ENCODE measurements at places on chromosomes 11 and 22.

- DNase-seq = no peak
Observed at GRCh38 chr11:69250186-69251056, 43.5 kb upstream of the MYEOV start.

- DNase-seq = no peak
Observed at GRCh38 chr22:18113680-18114394, 3.2 kb downstream of the TUBA8 start.

DNA sequence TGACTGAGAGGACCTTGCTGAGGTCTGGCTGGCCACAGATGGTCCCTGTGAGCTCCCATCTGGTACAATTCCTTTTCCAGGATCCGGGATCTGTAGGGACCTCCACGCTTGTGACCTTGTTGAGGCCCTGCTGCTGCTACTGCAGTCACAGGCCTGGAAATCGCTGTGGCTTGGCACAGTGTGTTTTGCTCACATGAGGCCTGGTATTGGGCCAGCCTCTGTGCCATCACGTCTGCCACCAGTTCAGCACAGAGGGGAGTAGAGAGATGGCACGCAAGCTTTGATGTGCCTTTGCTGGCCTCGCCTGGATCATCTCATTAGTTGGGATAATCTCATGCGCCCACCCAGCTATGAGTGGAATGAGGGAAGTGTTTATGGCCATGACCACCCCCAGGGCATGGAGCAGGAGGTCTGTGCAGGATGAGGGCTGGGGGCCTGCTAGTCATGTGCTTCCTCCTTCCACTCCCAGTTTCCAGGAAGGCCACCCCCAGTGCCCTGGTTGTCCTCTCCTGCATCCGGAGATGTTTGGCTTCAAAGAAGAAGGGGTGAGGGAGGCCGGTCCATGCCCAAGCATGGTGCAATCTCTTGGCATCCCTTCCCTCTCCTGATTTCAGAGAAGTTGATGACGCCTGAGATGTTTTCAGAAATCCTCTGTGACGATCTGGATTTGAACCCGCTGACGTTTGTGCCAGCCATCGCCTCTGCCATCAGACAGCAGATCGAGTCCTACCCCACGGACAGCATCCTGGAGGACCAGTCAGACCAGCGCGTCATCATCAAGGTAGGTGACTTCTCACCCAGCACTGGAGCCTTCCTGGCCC is 22.4 kb downstream of the DERL3 start:
- no peak for DNase-seq

GRCh38 chr11:122663764-122664163 is 8.2 kb downstream of the UBASH3B start:
- no peak for DNase-seq

GRCh38 chr11:102252339-102252891 is 64.9 kb upstream of the BIRC3 start:
- DNase-seq = no peak

GRCh38 chr11:116107229-116107628 is 603.0 kb upstream of the CADM1 start:
- no peak for DNase-seq

DNA sequence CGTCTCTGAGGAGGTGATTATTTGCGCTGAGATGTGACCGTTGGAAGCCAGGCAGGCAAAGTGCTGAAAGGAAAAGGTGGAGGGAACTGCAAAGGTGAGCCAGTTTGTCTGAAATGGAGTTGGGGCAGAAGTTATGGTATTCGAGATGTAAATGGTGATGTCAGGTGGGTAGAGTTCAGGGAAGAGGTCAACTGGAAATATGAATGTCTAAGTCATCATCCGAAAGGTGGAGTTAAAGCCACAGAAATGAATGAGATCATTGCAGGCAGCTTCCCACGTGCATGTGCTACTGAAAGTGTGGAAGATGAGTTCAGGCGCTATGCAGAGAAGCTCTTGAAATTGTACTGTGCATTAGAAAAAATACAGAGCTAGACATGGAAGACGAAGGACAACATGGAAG is 2.2 kb upstream of the BPIFC start:
- DNase-seq = no peak

DNA sequence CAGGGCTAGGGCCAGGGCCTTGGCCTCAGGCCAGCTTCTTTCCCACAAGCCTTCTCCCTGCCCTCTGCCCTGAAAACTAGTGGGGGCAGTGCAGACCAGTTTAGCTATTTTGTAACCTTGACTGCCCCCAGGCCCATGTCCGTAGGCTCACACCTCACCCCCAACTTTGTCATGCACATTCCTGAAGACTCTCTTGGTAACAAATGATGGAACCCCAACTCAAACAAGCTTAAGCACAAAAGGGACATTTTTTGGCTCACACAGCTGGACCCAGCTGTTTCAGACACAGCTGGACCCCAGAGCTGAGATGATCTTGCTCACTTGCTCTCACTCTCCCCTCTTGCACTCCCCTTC is 46.6 kb downstream of the KCNQ1OT1 start:
- no peak for DNase-seq

DNA sequence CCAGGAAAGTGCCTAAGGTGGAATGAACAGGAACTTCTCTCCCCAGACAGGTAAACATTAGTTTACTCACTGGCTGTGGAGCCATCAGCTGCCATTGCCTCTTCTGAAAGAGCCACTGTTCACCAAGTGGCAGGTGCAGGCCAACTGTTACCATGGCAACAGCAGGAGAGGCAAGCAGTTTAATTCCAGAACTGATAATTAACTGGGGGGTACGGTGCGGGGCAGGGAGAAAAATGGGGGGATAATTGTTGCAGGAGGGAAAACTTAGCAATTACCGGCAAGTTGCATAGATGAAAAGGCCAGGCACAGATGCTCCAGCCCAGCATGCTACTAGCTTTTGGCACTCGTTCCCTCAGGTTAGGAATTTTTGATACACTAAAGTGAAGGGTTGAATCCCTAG is 85.1 kb downstream of the TRIM44 start:
- DNase-seq = no peak

DNA sequence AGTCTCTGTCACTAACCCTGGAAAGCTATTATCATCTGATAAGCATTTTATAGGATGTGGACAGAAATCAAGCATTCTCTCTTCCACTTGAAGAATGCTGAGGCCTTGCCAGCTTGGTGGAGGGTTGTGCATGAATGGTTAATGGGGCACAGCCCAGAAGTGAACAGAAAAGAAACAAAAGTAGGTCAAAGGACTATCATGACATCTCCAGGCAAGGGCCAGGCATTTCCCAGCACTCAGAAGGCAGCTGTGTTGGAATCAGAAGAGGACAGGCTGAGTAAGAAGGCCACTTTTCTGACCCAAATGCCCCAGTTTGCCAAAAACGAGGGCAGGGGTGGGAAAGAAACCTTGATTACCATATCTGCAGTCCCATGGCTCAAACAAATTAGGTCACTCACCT is 12.4 kb downstream of the TENM4 start:
- DNase-seq = no peak

- DNase-seq = no peak
Observed at GRCh38 chr22:38957046-38957770, at the start of gene APOBEC3A. TSS of gene APOBEC3A (plus strand) at chr22:38957609. CDS start at chr22:38957692, 83 bp downstream.

- no peak for DNase-seq
Observed at GRCh38 chr11:46381819-46382645, 563 bp downstream of the MDK start.

- DNase-seq = no peak
Observed at GRCh38 chr11:108768370-108768769, 103.5 kb downstream of the DDX10 start.

DNA sequence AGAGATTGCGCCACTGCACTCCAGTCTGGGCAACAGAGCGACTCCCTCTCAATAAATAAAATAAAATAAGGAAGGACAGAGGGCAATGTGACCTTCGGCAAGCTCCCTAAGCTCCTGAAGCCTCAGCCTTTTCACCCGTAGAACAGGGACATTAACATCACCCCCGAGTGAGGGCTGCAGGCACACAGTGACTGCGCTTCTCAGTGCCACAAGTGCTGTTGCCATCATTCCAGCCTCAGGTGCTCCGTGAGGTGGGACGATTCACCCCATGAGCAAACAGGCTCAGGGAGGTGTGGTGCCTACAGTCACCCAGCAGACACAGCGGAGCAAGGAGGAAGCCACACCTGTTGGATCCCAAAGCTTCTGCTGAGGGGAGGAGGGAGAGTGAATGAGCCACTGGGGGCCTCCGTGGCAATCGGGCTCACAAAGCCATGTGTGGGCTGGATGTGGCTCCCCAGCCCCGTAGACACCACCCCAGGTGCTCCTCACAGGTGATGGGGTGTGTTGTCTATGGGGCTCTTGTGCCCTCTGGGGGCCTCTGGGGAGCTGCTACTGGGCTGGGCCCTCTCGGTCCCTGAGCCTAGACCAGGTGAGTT is 9.1 kb upstream of the TCF20 start:
- no peak for DNase-seq

DNA sequence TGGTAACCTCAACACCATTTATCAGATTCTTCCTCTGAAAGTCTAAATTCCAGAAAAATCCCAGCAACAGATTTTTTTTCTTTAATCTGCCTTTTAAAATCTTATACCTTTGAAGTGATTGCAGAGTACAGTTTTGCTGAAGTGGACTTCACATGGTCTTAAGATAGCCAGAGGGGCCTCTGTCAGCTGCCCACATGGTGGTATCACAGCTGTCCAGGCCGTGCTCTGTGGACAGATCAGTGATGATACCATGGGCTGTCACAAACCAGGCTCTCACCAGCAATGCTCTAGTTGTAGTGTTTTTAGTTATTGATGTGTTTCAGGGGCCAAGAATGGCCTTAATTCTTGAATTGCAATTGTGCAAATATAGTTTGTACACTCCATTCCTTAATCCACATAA is 44.0 kb downstream of the PARVA start:
- DNase-seq = no peak

- no peak for DNase-seq
Observed at GRCh38 chr11:31895926-31896325, 84.8 kb upstream of the PAX6 start.

DNA sequence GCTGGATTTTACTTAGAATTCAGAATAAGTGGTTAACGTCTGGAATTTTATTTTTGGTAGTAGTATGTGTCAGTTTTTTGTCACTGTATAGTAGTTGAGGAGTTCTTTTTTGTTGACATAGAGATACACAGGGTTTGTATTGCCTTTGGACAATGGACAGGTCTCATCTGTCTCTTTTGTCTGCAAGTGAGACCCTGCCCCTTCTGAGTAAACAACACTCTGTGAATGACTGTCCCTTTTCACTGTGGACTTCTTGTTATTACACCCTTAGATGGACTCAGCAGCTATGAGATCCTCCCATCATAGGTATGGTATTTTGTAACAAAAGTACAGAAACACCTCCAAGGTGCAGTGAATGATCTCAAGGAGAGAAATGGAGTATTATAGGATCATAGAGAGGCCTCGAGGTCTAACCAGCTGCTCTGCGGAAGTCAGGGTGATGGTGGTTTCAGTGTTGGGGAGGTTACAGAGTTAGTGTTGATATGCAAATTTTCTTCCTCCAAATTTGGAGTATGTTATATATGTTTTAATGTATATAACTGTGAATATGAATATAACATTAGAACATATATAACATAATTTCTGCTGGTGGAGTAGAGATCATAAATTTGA is 7.8 kb downstream of the PPP6R3 start:
- DNase-seq = no peak

DNA sequence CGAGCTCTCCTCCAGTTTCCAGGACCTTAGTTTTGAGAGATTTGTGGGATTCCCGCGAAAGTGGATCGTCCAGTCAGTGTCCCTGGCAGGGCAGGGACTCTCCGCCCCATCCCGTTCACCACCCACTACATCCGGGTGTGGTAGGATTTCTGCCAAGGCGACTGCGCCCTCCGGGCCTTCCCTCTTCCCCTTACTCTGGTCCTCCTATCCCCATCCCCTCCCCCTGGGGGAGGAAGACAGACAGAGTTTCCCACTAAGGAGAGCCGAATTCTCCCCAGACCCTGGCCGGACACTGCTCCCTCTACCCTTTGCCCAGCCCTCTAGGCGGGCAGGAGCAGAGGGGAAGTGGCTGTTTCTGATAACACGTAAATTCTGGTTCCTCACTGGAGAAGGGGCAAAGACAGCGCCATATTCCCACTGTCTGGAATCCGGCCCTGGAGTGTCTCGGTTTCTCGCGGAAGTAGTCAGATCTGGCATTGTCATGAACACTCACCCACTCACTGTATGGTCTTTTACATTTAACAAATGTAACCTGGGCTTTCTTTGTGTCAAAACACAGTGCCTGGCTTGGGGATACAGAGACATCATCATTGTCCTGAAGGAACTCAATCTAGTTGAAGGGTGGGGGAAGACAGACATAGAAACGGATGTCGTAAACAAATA is 1.1 kb upstream of the NECTIN1 start:
- no peak for DNase-seq

- DNase-seq = no peak
Observed at GRCh38 chr11:2383852-2384804, 7.0 kb downstream of the CD81 start.

DNA sequence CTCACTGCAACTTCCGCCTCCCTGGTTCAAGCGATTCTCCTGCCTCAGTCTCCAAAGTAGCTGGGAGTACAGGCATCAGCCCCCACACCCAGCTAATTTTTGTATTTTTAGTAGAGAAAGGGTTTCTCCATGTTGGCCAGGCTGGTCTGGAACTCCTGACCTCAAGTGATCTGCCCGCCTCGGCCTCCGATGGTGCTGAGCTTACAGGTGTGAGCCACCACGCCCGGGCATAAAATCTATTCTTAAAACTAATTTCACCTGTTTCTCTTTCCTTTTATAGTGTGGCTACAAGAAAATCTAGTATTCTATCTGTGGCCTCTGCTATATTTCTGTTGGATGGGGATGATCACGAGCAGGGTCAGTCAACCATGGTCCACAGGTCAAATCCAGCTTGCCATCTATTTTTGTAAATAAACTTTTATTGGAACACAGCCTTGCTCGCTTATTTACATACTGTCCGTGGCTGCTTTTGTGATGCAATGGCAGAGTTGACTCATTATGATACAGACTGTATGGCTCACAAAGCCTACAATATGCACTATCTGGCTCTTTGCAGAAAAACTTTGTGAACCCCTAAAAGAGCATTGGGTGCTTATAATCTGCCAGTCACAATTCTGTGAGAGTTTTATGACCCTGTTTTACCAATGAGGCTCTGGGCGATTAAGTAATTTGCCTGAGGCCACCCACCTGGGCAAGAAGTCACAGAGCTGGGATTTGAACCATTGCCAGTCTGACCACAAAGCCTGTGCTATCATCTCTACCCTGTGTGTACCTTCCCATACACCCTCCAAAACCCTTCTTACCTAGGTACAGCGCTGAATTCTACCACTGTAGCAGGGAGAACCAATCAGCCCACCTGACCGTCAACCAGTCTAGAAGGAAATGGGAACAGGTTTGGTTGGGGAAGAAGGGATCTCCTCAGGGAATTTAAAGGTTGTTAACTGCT is 28.3 kb downstream of the SLC1A2 start:
- no peak for DNase-seq

DNA sequence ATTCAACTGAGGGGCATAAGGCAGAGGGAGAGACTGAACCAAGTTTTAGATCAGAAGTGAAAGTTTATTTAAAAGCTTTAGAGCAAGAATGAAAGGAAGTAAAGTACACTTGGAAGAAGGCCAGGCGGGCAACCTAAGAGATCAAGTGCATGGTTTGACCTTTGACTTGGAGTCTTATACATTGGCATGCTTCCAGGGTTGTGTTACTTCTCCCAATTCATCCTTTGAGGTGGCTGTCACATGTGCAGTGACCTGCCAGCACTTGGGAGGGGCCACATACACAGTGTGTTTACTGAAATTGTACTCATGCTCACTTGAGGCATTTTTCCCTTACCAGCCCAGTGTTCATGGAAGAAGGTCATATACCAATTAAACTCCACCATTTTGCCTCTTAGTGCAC is 30.4 kb downstream of the CYP2R1 start:
- DNase-seq = no peak

- DNase-seq = no peak
Observed at GRCh38 chr22:19596680-19597398, 72.6 kb upstream of the CLDN5 start.

Measured in stimulated activated naive CD4-positive, alpha-beta T cell (primary cell).